ENCODE measurements at places on chromosomes 11 and 22.

DNA sequence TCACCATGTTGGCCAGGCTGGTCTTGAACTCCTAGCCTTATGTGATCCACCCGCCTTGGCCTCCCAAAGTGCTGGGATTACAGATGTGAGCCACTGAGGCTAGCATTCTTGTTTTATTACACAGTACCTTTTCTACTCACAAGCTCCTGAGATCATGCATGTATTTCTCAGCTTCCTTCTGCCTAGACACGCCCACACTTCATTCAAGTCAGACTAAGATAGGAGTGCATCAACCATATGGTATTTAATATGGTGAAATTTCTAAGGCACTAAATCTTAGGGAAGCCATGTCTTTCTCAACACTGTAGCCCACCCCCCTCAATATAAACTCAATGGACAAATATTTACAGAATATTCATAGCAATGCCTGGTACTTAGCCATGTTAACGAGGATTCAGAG, 62.1 kb downstream of the SLC25A17 start:
- no peak for DNase-seq

DNA sequence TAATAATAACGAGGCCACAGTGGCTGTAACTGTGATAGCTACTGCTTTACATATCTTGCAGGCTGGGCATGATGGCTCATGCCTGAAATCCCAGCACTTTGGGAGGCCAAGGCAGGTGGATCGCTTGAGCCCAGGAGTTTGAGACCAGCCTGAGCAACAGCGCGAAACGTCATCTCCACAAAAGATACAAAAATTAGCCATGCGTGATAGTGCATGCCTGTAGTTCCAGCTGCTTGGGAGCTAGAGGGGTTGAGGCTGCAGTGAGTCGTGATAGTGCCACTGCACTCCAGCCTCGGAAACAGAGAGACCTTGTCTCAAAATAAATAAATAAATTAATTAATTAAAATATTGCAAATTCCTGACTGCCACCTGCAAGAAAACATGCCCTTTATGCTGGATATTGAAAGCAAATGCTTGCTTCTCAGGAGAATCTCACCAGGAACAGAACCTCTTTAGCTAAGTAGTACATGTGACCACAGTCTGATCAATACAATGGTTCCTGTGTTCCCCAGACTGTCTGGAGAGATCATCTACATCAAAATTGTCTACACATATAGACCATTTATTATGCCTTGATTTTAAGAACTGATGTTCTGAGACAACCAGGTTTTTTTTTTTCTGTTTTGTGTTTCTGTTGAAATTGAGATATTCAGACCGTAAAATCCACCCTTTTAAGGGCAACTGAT, 6.3 kb downstream of the ZBTB3 start:
- DNase-seq = no peak

- DNase-seq = no peak
Observed at GRCh38 chr22:27786291-27786932, 15.1 kb downstream of the MN1 start.

DNA sequence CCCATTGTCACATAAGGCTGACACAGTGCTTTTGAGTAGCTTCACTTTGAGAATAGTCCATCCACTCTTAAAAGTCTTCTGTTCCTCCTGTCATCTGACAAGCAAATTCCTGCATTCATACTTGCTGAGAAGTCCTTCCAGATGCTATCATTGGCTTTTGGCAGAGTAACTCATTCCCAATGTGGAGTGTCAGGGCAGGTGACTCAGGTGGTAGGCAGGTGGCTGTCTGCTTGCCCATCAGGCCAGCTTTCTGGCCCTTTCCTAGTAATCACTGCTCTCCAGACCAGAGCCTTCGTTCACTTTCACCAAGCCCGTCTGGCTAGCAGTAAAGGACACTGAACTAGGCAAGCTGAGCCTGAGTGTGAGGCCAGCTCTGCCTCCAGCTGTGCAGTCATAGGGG, 162.5 kb upstream of the CCDC90B start:
- no peak for DNase-seq

- peak; percentile 65 for DNase-seq
Observed at GRCh38 chr11:33907421-33907820, 15.5 kb upstream of the LMO2 start.

DNA sequence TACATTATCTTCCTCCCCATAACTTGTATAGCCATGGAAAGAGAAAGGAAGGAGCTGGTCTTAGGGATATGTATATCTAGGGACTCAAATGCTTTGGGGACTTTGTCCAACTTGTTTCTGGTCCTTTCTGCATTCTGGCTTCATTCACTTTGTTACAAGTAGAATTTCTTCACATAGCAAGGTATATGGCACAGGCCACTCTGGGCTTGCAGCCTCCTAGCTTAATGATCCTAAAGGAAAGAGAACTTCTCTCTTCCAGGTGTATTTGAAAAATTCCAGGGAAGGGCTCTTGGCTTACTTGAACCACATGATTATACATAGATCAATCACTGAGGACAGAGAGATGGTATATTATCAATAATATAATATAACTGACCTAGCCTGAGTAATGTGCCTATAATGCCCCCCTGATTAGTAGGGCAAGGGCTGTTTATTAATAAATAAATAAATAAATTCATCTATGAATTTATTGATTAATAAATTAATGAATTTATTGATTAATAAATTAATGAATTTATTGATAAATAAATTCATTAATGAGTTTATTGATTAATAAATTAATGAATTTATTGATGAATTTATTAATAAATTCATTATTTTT, 48.2 kb upstream of the CEP295 start:
- peak; percentile 27 for DNase-seq

DNA sequence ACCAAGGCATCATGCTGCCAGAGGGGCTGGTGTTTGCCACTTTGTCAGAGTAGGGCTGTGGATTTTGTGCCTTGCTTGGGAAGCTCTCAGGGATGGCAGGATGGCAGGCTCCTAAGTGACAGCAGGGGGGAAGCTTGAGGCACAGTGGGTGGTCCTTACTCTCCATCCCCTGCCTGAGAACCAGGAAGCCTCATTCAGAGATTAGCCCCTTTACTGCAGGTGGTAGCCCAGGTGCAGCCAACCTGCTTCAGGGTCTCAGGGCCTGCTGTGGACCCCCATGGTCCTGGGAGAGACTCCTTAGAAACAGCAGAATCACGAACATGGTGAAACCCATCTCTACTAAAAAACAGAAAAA, 8.9 kb upstream of the ST3GAL4 start:
- no peak for DNase-seq

DNA sequence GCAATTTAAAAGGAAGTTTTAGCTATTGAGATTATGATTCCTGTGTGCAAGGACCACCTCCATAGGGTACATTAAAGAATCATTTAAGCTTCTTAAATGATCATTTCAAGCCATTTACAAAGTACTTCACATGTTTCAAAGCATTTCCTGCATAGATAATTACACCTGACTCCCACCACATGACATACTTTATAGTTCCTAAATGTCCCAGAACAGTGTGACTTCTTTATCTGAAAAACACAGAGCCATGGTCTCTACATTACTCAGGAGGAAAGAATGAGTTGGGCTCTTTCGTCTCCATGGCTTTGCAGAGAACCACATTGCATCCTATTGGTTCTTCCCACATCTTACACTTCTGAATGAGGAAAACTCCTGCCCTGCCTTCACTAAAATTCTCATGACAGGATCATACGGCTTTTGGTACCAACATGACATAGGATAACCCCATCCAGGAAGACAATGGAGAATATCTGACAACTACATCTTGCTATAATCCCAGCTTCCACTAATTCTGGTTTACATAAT, 88.6 kb downstream of the ETS1 start:
- peak; percentile 38 for DNase-seq

Data from A673 (cell line).